ENCODE measurements at places on chromosomes 5 and 9. TPM values are rescaled to one million over a fixed set of nuclear protein-coding genes. Genes with fewer than 3 reads are reported as not detected.

- no peak for DNase-seq
These were observed 207.8 kb downstream of the ENC1 start for GRCh38 chr5:74432721-74433120.

GRCh38 chr5:33888587-33888986 lies 3.2 kb downstream of the ADAMTS12 start:
- DNase-seq, result no peak

DNA sequence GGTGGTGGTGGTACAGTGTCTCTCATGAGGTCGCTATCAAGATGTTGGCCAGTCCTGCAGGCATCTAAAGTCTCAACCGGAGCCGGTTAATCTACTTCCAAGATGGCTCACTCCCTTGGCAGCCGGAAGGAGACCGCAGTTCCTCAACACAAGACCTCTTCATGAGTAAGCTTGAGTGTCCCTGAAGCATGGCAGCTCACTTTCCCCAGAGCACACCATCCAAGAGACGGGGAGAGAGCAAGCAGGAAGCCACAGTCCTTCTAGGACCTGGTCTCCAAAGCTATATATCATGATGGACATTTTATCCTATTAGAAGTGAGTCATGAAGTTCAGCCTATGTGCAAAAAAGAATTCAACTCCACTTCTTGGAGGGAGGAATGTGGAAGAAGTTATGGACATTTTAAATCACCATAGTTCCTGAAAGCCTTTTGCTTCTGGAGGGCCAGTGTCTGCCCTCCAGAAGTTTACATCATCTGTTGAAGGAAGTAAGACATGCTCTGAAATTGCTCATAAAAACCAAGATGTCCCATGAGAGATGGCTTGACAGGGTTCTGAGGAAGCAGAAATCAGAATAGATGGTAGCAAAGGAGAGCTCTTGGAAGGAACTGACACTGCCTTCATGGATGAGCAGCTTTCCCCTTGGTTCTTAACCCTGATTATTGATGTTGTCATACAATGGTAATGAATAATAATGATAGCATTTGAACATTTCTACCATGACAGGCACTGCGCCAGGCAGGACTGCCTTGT lies 21.3 kb downstream of the GALNT10 start:
- no peak for DNase-seq

- no peak for DNase-seq
These were observed 19.1 kb downstream of the TPPP start for GRCh38 chr5:673831-674629.

DNA sequence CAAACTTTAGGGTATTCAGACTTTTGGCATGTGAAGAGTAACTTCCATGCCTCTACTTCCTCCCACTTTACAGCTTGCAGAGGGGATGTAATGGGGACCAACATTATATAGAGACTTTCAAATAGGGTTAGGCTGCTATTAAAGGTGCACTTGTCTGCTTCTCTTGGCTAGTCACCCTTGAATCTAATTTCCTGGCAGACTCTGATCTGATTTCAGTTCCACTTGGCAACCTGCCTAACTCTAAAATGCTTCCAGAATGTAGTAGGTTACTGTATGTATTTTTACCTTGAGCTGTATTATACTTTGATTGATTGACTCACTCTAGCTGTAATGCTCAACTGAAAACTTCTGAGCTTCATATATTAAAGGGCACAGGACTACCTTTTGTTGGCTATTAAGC lies 693.4 kb downstream of the KCTD16 start:
- no peak for DNase-seq

Gene CYLC2
- total RNA-seq, result not detected

Gene ZNF462
- total RNA-seq, result 41.6 TPM

Data from left colon (tissue), 2 donors.